Anterior cingulate cortex (tissue), 58 donors: ENCODE measurements at places on chromosomes 2 and 18.

- no peak for DNase-seq
Measured at GRCh38 chr2:9753665-9754531, 89.4 kb upstream of the TAF1B start.

DNA sequence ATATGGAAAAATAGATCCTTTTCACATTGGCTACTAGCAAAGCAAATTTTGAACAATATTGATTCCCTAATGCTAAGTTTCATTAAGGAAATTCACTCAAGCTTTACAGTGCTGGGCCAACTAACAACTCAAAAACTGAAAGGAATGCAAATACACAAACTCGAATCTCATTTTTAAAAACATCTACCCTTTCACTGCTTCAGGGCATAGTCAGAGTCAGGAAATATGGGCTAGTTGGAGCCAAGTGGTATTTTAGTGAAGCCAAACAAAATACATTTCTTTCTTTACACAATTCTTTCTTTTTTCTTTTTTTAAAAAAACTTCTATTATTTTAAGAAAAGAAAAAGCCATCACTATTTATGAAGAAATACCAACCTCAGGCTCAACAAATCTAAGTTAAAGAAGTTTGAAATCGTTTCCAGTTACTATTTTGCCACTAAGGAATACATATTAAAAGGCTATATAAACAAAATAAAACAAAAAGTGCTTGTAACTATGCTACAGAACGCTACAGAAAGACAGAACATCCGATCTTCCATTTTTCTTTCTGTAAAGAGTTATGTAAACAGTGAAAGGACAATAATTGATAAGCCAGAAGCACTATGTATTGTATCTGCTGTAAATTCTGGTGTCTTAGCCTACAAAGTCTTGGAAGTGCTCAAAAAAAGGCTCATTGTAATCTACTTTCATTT is 113.6 kb upstream of the STK17B start:
- DNase-seq = no peak

DNA sequence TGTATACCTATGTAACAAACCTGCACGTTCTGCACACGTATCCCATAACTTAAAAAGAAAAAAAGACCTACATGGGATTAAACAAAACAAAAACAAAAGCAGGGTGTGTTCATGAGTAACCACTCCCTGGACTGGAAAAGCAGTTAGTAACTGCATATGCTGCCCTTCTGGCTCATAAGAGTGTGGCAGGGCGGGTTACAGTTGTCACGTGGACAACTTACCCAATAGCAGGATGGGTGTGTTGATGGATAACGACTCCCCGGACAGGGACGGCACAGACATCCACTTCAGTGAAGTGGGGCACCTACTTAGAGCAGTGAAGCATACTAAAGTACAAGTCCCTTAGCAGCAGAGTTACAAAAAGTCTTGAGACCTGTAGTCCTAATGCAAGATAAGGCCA is 136.7 kb downstream of the CCBE1 start:
- DNase-seq = no peak

- DNase-seq = peak; percentile 90
Measured at GRCh38 chr2:217714287-217714751, 288.5 kb downstream of the TNS1 start.

DNA sequence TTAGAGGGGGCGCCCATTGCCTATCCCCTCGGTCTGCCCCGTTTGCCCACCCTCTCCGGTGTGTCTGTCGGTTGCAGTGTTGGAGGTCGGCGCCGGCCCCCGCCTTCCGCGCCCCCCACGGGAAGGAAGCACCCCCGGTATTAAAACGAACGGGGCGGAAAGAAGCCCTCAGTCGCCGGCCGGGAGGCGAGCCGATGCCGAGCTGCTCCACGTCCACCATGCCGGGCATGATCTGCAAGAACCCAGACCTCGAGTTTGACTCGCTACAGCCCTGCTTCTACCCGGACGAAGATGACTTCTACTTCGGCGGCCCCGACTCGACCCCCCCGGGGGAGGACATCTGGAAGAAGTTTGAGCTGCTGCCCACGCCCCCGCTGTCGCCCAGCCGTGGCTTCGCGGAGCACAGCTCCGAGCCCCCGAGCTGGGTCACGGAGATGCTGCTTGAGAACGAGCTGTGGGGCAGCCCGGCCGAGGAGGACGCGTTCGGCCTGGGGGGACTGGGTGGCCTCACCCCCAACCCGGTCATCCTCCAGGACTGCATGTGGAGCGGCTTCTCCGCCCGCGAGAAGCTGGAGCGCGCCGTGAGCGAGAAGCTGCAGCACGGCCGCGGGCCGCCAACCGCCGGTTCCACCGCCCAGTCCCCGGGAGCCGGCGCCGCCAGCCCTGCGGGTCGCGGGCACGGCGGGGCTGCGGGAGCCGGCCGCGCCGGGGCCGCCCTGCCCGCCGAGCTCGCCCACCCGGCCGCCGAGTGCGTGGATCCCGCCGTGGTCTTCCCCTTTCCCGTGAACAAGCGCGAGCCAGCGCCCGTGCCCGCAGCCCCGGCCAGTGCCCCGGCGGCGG is 1.7 kb downstream of the MYCN start:
- DNase-seq = no peak

DNA sequence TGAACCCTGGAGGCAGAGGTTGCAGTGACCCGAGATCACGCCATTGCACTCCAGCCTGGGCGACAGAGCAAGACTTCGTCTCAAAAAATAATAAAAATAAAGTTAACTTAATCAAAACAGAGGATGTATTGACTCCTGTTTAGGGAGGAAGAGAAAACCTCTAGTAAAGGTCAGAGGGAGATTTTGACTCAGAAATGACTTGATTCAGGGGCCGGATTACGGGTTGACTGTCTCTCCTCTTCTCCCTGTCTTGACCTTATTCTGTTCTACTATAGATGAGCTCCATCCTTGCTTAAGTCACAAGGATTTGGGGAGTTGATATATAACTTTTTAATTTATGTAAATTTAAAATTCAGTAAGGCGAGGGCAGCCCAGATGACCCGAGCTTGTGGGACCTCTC is 71.0 kb downstream of the COX7A2L start:
- DNase-seq = no peak

DNA sequence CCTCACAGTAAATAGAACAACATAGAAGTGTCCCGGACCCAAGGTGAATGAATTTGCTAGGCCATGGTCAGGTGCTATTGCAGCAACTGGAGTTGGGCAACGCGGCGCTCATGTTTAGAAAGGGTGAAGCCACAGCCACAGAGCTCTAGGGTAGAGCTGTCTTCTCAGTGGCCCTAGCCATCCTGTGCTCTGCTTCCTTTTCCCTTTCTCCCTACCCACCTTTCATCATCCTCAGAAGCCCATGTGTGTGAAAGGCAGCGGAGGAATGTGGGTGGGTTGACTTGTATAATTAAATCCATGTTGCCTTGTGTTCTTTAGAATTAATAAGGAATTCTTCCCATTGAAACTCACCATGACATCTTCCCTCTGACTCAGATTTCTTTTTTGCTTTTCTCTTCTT is 336.7 kb downstream of the OSR1 start:
- no peak for DNase-seq

GRCh38 chr18:58727776-58728500 is 56.7 kb downstream of the MALT1 start:
- no peak for DNase-seq

DNA sequence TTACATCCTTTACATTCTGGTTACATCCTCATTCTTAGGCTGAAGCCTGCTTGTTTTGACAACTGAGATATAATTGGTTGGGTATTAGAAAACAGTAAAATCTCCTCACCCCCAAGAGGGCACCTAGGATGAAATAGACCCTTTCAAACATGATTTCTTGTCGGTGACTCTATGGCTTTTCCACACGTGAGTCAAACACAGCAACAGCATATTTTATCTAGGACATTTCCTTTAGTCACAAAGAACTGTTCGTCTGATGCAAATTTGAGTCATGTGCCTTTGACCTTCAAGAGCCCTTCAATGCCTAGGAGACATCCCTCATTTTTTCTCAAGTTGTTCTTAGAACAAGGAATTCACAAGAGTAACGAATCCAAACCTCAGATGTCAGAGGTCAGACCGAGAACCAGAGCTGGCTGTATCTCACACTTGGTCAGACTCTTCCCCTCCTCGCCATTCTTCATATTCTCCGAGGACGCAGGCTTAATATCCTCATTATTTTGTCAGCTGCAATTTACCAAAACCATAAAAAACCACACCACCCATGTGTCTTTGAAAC is 60.5 kb upstream of the ALKAL2 start:
- DNase-seq = no peak

GRCh38 chr18:23861805-23862470 is 152.6 kb upstream of the TTC39C start:
- no peak for DNase-seq

DNA sequence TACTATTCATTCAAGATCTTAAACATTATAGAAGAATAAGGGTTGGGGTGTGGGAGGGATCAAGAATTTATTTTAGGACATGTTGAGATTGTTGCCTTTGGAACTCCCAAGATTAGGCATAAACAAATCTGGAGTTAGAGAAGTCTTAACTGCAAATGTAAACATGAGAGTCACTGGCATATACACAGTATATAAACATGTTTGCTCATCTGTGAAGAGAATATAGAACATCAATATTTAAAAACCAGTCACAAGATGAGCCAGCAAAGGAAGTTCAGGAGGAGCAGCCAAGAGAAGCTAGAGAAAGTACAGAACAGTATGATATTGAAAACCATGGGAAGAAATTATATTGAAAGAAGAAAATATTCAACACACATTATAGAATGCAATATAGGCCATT is 638.6 kb upstream of the SLC39A10 start:
- DNase-seq = no peak

DNA sequence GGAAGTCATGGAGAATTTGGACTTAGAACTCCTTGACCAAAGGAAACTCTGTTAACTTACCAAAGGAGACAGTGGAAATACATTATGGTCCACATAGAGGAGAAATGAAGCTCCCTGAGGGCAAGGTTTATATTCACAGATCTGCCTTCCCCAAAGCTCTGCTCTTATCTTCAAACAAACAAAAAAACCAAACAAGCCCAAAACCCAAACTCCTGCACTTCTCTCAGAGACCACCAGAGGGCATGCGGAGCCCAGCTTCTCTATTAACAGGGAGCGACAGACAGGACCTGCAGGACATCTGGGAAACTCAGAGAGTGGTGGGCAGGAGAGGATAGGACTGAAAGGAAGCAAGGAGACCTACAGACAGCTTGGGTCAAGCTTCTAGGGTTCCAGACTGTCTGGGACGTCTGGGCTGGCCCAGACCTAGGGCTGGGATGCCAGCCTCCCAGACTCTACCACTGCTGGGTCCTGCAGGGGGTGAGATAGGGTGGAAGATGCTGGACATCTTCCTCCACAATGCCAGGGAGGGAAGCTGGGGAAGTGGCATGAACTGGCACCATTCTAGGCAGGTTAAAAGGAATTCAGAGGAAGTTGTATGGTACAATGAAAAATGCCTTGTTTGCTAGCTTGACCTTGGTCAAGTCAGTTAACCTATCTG is 4.0 kb upstream of the WNT10A start:
- DNase-seq = peak; percentile 43

GRCh38 chr2:42147641-42148274 is 21.4 kb upstream of the EML4 start:
- DNase-seq = no peak

- DNase-seq = no peak
Measured at GRCh38 chr2:74250189-74250631, 51.8 kb downstream of the MTHFD2 start.

DNA sequence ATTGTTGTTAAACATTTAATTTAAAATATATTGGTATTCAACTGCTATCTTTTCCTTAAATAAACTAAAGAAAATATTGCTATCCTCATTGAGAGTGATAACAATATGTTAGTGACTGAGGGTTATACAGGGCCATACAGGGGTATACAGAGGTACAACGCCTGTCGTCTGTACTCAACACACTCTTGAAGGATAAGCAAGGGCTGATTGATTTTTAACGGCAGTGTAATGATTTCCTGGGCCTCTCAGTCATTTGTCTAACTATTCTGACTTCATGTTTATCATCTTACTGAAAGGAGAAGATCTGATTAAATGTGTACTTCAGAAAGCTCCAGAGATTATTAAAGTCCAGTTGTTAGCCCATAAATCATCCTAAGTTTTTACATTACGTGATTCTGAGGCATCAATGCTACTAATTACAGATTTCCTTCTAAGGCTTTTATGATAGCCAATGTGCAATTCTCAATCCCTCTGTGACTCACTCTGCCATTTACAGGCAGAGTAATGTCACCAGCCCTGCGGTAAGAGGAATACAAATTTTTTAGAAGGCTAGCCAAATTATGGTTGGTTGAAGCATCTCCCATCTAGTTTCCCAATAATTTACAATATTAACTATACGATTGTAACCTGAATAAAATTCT is 893.0 kb upstream of the CHAC2 start:
- no peak for DNase-seq

DNA sequence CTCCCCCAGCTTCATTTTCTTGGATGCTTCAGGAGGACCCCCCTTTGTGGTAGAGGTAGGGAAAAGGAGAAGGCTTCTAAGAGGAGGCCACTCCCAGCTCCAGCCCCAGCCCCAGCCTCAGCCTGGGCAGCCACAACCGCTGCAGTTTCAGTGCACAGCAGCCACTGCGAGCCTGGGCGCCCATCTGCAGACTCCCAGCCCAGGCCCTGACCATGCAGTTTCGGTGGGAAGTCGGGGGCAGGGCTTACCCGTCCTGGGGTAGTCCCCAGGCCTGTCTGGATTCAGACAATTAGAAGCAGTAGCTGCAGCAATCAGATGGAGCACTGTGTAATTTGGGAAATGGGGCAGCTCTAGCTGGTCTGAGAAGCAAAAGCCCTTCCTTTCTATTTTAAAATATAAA is 28.6 kb downstream of the ITM2C start:
- no peak for DNase-seq

DNA sequence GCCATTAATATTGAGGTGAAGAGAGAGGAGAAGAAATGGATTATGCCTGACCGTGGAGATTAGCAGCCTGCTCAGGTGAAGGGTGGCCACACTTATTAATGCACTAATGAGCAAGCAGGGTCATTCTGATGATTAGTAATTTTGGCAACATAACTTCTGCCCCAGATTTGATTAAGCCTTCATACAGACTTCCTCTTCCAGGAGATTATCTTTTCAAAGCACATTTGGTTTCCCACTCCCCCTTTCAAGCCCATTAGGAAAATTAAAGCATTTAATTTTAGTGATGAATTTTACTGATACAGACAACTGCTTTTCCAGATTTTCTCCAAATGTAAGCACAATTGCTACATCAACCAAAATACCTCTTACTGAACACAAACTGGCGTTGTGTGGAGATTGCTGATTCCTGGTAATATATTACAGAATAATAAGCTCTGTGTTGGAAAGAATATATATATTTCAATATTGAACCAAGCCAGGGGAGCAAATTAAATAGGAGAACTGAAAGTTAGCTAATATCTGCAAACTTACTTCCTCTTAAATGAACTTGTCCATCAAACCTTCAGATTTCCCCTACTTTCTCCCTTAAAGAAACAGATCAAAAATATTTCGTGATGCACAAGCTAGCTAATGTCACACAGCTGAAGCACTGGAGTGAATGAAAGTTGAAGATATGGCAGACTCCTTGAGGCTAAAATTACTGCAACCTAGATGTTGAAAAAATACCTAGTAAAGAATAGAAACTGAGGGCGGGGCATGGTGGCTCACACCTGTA is 140.8 kb downstream of the FAM210A start:
- no peak for DNase-seq

- DNase-seq = no peak
Measured at GRCh38 chr18:49668574-49669275, 106.9 kb downstream of the LIPG start.

GRCh38 chr2:67286981-67287759 is 110.0 kb upstream of the ETAA1 start:
- DNase-seq = no peak
